ENCODE measurements at places on chromosomes 12 and 14. TPM values are rescaled to one million over a fixed set of nuclear protein-coding genes. Genes with fewer than 3 reads are reported as not detected.

TAS2R13 gene
- total RNA-seq, result 11.3 TPM

SLC22A17 gene
- total RNA-seq, result 49.4 TPM

ADGRD1 gene
- total RNA-seq, result 89.9 TPM

- no peak for DNase-seq
Observed at GRCh38 chr14:24317141-24317928, 6.0 kb downstream of the LTB4R start.

DNA sequence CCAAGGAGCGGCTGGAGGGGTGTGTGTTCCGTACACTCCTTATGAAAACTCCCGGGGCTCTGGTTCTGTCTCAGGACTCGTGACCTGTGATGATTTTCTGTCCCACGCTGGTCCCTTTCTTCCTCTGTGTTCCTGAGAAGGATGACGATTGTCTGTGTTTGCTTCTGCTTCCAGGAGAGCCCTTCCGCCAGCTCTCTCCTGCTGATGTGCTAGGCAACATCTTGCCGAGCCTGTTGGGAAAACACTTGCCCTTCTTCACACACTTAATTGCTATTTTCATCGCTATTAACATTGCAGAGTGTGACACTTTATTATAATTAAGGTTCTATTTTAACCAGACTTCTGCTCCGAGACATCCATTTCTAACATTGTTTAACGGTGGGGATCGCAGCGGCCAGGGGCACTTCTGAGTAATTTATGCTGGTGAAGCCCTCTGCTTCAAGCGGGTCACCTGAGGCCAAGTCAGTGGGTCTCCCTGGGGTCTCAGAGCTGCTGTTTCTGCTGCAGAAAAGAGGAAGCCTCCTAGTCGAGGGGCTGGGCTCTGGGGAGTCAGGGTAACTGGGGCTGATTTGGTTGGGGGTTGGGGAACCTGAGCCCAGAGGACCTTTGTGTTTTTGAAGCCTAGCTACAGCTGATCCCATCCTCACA is 88.6 kb downstream of the PRMT8 start:
- DNase-seq, result no peak

GRCh38 chr12:105025890-105026289 is 39.8 kb downstream of the NOPCHAP1 start:
- peak; percentile 59 for DNase-seq

DNA sequence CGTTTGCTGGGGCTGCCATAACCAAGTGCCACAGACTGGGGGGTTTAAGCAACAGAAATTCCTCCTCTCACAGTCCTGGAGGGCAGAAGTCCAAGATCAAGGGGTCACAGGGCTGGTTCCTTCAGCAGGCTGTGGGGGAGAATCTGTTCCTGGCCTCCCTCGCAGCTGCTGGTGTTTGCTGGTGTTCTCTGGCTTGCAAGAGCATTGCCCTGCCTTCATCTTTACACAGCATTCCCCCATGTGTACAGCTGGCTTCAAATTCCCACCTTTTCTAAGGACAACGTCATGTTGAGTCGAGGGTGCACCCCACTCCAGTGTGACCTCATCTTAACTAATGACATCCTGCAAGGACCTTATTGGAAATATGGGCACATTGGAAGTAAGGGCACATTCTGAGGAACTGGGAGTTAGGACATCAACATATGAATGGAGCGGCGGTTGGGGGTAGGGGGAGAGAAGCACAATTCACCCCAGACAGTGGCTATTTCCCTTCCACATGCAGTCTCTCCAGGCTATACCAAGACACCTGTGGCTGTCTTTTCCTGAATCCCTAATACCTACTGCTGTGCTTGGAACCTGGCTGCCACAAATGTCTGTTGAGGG is 123.6 kb downstream of the FOXN3 start:
- DNase-seq, result no peak

Measured in uterus (tissue), 4 donors.